Caki2 (cell line): ENCODE measurements at places on chromosomes 4 and X.

- no peak for DNase-seq
Observed at GRCh38 chrX:45602151-45602550, 401.5 kb upstream of the DIPK2B start.

GRCh38 chrX:20141281-20142220 lies at the start of gene EIF1AX:
Gene EIF1AX (minus strand): TSS chrX:20141838. CDS start chrX:20141640, 198 bp downstream.
- DNase-seq, result peak; percentile 98

DNA sequence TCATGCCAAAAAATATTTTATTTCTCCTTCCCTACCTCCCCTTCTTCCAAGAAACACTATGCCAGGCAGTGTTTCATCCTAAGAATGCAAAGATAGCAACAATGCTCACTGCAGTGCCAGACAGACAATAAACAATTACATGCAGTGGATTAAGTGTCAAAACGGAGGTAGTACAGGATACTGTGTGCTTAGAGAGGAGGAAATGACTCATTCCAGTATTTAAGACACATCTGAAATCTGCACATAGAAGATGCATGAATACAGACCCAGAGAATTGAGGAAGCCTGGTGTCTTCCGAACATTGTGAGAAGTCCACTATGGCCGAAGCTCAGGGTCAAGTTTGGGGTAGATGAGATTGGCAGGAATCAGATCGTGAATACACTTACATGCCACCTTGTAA lies 326.4 kb downstream of the PPP3CA start:
- peak; percentile 28 for DNase-seq

DNA sequence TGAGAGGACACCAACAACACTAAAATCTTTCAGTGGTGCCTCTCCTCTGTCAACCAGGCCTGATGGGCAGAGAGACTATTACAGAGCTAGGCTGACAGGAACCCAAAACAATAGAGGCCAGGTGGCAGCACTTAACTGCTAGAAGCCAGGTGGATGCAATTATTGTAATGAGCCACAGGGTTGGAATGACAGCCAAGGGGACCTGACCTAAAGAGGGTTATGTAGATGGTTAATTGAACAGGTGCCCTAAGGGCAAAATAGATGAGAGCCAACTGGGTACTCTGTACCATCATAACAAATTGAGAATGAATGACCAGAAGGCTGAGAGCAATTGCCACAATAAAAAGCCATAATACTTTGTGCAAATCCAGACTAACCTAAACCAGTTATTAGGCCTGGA lies 24.7 kb upstream of the FRAS1 start:
- DNase-seq, result no peak

GRCh38 chr4:185941461-185941860 lies 127.5 kb upstream of the TLR3 start:
- DNase-seq, result no peak

DNA sequence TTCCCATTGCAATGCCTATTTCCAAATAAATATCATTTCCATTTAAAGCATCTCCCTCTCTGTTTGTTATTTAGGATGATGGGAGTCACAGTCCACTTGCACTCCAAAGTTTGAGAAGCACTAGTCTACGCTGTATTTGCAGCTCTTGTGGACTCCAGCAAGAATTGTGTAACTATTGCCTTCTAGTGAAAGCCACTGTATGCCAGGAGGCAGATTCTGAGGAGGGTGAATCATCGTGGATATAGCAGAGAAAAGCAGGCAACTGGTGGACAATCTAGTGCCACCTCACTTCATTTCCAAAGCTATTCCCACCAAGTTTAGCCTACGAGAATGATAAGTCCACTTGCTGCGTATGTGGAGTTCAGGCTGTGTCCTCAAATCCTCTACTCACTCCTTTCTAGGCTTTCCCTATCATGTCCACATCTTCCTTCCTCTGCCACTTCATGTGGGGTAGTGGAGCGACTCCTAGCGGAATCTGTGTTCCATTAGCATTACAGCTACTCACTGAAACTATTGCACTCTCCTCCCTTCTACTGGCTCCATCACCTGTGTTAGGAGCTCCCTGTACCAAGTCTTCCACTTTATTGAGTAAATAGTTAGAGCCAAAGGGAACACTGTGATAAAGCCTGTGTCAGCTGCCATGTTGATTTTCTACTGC lies 501.8 kb upstream of the GALNT7 start:
- no peak for DNase-seq

- DNase-seq, result no peak
Observed at GRCh38 chr4:142840516-142841123, 5.5 kb downstream of the INPP4B start.

- DNase-seq, result no peak
Observed at GRCh38 chr4:84434344-84434743, 64.7 kb downstream of the NKX6-1 start.

GRCh38 chr4:42371305-42372252 lies 25.7 kb upstream of the SHISA3 start:
- peak; percentile 5 for DNase-seq

DNA sequence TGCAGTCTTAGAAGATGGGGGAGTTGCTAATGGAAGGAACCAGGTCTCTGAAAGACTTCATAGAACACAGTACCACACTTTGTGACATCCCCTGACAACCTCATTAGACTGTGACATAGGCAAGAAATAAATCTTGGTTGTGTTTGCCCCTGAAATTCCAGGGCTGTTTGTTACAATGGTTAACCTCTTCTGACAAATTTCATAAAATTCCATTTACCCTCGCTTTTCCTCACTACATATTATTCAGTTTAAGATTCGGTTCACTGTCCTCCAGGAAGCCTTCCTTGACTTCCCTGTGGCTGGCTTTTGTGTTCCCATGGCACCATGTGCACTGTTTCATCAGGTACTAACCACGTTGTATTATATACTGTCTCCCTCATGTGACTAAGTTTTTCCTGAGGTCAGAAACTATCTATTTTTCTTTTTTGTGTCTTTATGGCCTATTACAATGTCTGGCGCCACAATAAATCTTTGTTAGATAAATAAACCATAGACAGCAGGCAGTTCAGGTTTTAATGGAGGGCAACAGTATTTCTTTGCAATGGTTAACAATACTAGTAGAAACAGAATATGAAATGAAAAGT lies 54.2 kb downstream of the ATXN3L start:
- no peak for DNase-seq

GRCh38 chrX:136246201-136246600 lies 5.0 kb downstream of the MAP7D3 start:
- DNase-seq, result no peak

GRCh38 chr4:153589703-153590595 lies 94.1 kb upstream of the TLR2 start:
- DNase-seq, result no peak
